ENCODE measurements at places on chromosomes 6 and 20.

- DNase-seq: no peak
Measured at GRCh38 chr6:109291902-109292301, 90.4 kb downstream of the CD164 start.

DNA sequence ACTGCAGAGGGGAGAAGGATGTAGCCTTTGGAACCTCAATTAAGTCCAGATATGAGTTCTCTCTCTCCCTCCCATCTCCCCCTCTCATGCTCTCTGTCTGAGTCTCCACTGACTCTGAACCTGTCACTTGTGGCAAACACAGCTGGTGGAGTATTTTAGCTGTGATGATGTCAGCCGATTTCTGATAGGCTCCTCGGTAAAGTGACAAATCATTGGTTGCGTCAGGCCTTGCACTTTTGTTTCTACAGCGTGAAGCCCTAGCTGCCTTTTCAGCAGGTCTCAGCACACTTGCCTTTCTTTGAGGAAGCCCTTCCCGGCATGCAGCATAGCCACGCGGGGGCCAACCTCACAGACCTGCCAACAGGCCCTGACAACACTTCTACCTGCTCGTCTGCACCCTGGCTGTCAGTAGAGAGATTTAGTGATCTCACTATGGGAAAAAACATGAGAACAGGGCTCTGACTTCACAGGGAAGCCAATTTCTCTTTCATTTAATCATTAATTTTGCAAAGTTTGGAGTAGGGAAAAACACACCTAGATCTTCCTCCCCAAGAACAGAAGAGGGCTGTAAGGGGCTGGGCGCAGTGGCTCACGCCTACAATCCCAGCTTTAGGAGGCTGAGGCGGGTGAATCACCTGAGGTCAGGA, 84.4 kb downstream of the GMPR start:
- DNase-seq: no peak

GRCh38 chr20:48581167-48581566, 246.6 kb downstream of the PREX1 start:
- no peak for DNase-seq

DNA sequence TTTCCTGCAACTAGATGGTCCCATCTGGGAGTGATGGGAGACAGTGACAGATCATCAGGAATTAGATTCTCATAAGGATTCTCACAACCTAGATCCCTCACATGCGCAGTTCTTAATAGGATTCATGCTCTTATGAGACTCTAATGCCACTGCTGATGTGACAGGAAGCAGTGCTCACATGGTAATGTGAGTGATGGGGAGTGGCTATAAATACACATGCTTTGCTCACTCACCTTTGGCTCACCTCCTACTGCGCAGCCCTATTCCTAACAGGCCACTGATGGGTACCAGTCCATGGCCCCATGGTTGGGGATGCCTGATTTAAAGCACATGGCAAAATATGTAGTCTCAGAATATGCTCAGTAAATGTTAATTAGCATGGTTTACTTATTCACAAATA, 80.6 kb upstream of the MBOAT1 start:
- DNase-seq: no peak

DNA sequence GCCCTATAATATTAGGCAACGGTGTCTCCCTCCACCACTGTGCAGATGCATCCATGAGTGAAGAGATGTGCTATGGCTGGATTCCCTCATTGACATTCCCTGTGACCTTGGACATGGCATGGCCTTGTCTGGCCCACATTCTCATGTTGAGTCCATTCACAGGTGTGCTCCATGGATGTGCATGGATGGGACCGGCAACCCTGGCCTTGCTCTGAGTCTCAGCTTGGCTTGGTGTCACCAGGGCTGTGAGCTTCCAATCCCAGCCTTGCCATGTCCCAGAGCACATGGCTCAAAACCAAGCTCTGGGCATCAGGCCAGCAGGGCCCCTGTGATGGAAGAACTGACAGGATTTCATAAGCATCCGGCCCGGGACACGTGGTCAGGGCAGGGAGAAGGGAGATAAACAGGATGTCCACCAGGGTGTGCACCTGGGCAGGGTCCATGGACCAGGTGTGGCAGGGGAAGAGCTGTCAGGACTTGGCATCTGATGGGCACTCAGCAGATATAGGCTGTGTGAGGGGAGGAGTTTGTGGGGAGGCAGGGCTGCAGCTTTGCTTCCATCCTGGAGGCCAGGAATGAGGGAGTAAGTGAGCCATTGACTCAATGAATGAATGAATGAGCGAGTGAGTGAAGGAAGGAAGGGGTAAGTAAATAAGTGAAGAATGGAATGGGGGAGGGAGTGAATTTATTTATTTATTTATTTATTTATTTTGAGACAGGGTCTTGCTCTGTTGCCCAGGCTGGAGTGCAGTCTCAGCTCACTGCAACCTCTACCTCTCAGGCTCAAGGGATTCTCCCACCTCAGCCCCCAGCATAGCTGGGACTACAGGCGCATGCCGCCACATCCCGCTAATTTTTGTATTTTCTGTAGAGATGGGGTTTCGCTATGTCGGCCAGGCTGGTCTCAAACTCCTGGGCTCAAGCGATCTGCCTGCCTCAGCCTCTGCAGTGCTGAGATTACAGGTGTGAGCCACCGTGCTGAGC, 15.7 kb downstream of the NRSN2 start:
- DNase-seq: peak; percentile 79

GRCh38 chr6:133407320-133408100, 166.4 kb downstream of the EYA4 start:
- DNase-seq: no peak

DNA sequence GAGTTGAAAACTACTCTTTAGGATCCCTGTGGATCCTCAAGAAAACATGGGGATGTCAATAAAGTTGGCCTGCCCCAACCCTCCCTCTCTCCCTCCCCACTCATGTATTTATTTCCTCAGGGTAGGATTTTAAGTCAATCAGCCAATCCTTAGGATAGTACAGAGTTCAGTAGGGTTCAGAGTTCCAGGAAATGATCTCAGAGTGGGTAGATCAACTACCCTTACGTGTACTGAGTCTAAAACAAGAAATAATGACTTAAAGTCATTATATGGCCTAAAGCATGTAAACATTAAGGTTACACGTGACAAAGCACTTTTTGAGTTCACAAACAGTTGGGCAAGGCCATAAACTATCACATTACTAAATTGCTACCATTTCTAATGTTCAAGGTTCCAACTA, 47.2 kb upstream of the REV3L start:
- DNase-seq: peak; percentile 15

- DNase-seq: no peak
Measured at GRCh38 chr6:17015144-17015543, 86.7 kb upstream of the STMND1 start.

- no peak for DNase-seq
Measured at GRCh38 chr6:159169557-159170332, 545 bp downstream of the FNDC1 start.

- peak; percentile 12 for DNase-seq
Measured at GRCh38 chr6:86706449-86706848, 230.9 kb upstream of the HTR1E start.

GRCh38 chr20:57881466-57882385, 171.9 kb upstream of the PMEPA1 start:
- DNase-seq: no peak

DNA sequence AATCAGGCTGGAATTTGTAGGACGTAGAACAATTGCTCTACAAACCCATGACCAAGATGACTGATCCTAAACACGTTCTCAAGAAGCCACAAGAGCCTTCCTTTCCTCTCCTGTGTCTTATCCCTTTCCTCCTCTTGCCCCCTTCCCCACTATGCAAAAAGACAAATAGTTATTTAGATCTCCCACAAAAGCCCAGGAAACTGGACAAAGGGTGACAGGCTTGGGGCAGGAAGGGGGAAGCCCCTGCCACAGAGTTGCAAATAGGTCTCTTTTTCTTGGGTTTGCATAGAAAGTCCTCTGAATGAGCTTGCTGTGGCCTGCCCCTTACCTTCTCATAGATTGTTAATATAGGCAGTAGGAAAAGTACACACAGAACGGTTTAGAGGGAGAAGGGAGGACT, 377.1 kb upstream of the BTBD3 start:
- no peak for DNase-seq

GRCh38 chr6:31764198-31764597, 1.7 kb downstream of the SAPCD1 start:
- DNase-seq: no peak

GRCh38 chr20:20012541-20012940, 4.6 kb upstream of the NAA20 start:
- DNase-seq: no peak

- DNase-seq: no peak
Measured at GRCh38 chr20:15799871-15800270, 773.4 kb downstream of the KIF16B start.

- no peak for DNase-seq
Measured at GRCh38 chr6:84872996-84873723, 108.8 kb upstream of the TBX18 start.

GRCh38 chr6:161353208-161353613, 79.3 kb upstream of the AGPAT4 start:
- DNase-seq: peak; percentile 30

GRCh38 chr6:32370505-32370904, 1.2 kb downstream of the TSBP1 start:
- no peak for DNase-seq

- DNase-seq: no peak
Measured at GRCh38 chr6:2745246-2745645, 5.5 kb downstream of the MYLK4 start.

DNA sequence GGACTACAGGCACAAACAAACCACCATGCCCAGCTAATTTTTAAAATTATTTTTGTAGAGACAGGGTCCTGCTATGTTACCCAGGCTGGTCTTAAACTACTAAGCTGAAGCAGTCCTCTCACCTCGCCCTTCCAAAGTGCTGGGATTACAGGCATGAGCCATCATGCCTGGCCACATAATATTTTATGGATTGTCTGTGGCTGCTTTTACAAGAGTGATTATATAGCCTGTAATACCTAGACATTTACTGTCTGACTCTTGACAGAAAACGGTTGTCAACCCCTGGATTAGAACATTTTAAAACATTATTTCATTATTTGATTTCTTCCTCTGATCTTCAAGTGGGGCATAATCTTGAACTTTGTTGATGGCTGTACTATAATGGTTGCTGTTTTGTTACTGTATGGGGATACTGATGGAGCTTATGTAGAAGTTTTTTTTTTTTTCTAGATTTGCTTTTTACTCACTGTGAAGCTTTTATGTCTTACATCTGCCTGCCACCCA, 14.3 kb downstream of the PARD6B start:
- DNase-seq: no peak

GRCh38 chr6:30682143-30683117, 4.0 kb downstream of the PPP1R18 start:
- no peak for DNase-seq

DNA sequence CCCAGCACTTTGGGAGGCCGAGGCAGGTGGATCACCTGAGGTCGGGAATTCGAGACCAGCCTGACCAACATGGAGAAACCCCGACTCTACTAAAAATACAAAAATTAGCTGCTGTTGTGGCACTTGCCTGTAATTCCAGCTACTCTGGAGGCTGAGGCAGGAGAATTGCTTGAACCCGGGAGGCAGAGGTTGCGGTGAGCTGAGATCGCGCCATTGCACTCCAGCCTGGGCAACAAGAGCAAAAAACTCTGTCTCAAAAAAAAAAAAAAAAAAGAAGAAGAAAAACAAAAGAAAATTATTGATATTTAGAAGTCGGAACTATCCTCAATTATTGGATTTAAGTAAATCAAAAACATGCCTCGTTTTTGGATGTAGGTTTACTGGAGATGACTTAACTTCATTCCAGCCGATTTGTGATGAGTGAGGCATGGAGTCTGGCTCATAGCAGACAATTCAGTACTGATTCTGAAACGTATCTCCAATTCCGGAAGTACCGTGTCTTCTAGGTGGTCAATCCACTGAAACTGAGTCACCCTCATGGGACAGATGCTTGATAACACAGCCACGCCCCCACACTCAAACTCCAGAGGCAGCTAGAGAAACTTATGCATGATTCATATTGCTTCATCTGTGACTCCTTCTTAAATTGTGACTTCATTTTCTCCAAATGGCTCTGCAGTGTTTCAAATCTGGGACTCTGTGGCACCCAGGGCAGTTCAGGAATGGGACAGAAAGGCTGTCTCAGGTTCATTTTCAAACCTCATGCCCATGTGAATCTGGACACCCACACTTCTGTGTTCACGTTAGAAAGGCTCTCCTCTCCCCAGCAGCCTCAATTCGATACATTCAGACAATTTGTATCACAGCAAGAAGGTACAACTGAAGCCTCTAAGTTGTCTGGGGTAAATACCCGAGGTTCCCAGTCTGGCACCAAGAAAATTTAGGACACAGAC, 110.4 kb upstream of the ARMC2 start:
- DNase-seq: no peak

DNA sequence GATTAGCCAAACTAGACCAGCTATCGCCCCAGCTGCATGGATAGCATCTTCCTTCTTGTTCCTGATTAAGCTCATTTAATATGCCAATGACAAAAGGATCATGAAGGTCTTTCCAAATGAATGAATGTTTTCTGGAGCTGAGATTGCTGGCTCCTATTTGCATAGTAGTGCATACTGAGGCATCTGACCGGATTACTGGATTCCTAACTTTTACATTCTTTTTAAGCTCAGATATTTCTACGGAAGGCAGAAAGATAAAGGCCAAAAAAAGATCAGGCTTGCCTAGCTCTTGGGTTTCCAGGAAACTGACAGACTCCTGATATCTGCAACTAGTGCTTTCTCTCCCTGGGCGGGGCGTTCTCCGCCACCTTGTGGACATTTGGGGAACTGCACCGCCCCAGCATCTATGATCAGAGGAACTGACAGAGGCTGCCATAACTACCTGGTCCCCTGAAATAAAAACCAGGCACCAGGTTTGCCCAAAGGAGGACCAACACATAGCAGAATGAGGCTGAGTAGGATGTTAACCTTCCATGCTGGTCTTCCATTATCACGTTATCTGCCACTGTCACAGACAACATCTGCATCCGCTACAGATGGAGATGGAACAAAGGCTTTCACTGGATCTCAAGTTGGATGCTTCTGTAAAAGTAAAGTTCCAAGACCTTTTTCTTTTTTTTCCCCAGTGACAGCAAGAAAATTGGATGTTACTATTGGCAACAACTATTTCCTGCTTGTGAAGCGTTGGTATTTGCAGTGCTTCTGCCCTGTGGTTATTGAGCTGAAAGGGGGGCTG, 33.2 kb downstream of the NT5E start:
- peak; percentile 68 for DNase-seq

DNA sequence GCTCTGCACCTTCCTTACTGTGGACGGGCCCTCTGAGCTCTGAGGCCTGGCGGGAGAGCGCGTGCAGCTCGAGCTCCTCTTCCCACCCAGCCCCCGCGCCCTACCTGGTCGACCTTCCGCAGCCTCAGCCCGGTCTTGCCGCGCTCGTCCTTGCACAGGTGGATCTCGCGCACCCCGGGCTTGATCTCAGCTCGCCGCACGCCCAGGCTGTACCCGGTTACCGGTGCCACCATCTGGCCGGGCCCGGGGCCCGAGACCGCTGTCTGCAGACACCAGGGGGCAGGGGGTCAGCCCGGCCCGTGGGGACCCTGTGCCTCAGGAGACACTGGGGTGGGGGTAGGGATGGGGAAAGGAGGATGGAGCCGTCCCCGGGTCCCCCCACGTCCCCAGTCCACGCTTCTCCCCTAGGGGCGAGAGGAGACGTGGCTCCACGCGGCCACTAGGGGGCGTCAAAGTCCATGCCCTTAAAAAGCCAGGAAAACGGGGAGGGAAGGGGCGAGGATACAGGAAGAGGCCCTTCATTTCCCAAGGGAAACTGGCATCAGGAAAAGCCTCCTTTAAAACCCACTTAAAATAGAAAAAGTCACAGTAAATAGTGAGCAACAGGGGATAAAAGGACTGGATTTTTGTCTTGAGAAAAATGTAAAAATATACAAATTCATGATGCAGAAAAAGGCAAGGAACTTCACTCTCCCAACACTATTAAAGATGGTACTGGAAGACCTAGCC, 15.5 kb downstream of the SDCBP2 start:
- peak; percentile 99 for DNase-seq

GRCh38 chr6:164344801-164345291, 930.3 kb downstream of the QKI start:
- DNase-seq: no peak

Data from HuH-7 (cell line).